ENCODE measurements at places on chromosomes 5 and 9.

DNA sequence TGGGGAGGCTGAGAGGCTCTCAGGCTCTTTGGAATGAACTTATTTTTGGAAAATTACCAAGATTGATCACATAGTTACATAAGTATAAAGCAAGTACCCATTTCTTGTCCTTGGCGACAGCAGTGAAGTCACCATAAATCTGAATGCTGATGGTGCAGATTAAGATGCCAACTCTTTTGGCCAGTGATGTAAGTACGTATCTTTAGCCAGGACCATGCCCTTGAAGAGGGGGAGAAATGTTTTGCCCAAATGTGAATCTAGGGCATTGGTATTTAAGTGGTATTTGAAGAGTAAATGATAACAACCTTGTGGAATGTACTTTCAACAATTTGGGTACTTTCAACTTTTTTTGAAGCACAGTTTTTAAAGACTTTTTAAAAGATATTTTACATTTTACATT is 68.2 kb upstream of the RAD23B start:
- DNase-seq = no peak

- DNase-seq = no peak
These were observed 40.3 kb downstream of the RAB3C start for GRCh38 chr5:58622936-58623871.

- DNase-seq = no peak
These were observed 48.3 kb downstream of the ATPSCKMT start for GRCh38 chr5:10201223-10201868.

DNA sequence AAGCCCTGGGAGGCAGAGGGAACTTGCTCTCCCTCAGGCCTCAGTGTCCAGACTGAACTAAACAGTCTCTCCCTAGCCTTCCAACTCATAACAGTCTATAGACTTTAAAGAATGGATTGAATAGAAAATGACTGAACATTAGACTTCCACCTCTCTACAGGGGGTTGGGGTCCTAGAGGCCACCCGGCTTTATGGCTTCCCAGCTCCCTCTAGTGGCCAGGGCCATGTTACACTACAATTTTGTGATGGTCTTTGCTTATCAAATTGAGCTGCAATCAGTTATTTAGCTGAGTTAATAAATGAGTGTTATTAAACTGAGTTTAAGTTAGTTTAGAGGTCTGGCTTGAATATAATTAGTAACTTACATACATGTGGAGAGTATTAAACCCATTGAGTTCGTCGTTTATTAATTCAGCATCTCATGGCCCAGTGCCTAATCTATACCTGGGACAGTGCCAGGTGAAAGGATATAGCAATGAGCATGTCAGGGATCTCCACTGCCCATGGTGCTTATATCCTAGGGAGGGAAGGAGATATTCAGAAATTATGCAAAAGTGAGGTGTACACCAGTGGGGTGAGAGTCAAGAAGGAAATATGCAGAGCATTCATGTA is 105.2 kb downstream of the SH3TC2 start:
- peak; percentile 3 for DNase-seq

GRCh38 chr9:113568571-113569321 is 105.2 kb downstream of the RGS3 start:
- no peak for DNase-seq

DNA sequence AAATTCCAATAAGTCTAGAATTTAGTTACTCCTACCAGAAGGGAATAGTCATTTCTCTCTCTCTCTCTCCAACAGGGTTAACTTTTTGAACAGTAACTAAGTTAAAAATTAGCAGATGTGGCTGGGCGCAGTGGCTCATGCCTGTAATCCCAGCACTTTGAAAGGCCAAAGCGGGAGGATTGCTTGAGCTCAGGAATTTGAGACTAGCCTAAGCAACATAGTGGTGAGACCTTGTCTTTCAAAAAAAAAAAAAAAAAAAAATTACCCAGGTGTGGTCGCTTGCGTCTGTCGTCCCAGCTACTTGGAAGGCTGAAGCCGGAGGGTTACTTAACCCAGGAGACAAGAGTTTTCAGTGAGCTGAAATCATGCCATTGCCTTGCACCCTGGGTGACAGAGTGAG is 639.7 kb downstream of the PTPRD start:
- no peak for DNase-seq
